ENCODE measurements at places on chromosomes 1 and 21. TPM values are rescaled to one million over a fixed set of nuclear protein-coding genes. Genes with fewer than 3 reads are reported as not detected.

DNA sequence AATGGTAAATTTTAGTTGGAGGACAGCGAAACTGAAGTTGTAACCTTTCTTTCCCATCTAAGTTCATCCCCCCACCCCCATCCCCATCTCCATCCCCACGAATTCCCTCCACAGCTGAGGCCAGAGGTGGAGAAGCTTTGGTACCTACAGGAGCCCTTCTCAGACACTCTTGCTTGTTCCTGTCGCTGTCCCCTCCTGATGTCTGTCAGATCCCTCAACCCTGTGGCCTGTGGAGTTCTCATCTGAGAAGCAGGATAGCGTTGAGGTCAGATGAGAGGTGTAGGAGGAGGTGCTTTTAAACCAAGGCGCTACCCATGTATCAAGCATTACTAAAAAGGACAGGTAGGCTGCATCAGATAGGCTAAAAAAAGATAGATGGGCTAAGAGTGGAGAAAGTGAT lies 769 bp downstream of the NTPCR start:
- no peak for DNase-seq

DNA sequence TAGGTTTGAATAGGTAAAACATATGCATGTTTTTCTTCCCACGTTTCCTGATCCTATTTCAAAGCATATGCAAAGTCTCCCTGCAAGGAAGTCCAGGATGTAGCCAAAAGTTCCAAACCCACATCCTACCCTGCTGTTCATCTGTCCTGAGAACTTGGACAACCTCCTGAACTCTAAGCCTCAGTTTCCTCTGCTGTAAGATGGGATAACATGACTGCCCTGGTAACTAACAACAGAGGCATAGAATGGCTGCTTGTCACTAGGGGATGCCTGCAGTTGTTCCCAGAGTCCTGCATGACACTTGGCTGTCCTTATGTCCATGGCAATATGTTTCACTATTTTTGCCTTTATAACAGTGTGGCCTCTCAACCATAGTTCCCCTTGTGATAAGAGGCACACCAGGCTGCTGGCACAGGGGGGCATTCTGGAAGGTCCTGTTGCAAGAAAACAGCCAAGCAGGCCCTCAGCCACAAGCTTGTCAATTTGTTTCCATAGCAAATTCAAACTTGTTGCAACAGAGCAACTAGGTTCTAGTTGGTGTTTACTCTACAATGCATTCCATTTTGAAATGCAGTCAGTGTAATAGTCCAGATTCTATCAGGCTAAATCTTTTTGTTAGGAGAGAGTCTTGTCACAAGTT lies 1.5 kb upstream of the HDGF start:
- no peak for DNase-seq

GRCh38 chr1:154752273-154753030 lies 117.6 kb downstream of the KCNN3 start:
- no peak for DNase-seq

DNA sequence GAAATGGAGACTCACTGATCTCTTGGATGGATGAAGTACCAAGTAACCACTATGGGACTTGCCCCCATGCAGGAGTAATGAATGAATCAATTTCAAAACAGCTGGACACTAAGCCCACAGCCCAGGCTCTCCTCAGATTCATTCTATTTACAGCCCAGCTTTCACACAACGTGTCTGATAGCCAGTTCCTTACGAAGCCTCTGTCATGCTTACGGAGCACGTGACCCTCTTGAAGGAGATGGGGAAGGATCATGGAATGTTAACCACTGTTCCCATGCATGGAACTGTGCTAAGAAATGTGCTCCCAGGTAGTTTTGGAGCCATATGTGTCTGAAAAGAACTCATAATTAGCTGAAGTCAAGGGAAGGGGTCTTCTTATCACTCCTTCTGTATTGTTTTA lies 124.1 kb downstream of the KIF26B start:
- DNase-seq = no peak

LAMTOR5 gene
- polyA plus RNA-seq = 261 TPM

DNA sequence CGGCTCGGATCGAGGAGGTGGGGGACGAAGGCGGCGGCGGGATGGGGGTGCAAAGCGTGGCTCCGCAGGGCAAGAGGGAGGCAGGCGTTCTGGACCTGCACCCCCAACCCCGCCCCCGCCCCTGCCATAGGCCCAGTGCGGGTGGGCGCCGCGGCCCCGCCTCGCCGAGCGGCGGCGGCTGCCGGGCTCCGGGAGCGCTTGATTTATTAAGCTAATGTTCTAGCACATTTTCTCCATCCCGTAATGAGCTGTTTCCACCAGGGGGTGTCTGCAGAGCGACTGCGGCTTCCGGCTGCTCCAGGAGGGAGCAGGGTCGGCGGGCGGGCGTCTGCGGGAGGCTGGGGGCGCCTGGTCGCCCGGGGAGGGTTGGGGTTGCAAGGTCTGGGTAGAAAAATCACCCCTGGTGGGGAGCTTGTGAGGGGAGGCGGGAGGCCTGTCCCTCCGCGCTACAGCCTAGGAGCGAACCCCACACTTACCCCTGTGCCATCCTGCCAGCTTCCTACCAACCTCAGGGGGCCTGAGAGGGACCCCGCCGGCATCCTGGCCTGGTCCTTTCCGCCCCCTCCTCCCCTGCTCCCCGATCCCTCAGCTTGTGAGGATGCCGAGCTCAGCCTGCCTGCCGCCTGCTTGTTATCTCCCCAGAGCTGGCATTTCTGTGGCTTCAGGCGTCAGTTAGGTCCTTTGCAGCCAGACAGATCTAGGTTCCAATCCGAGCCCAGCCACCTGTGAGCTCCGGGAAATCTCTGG lies 48.5 kb upstream of the ACOT11 start:
- DNase-seq = no peak

All from BJ (cell line).